Stimulated activated CD8-positive, alpha-beta memory T cell treated with anti-CD3 and anti-CD28 coated beads, Interleukin-12 subunit alpha, Interleukin-12 subunit beta, amount 100 ng/mL, for 4 hours (primary cell): ENCODE measurements at places on chromosomes 5 and 9.

DNA sequence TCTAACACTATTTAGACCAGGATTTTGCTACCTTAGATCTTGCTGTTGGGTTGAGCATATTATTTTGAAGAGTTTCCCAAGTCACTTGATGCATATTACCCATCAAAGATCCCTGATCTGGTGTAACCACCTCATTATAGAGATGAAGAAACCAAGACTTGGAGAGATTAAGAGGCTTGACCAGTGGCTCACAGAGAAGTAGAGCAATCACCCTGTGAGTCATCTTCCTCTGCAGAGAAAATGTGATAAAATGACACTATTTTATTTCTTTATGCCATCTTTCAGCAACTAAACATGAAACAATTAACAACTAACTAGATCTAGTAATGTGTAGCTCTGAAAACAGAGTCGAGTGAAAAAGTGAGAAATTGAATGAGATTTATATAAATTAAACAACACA is 76.1 kb downstream of the KIF4B start:
- no peak for DNase-seq

GRCh38 chr5:1185038-1185627 is 16.3 kb upstream of the SLC6A19 start:
- no peak for DNase-seq

DNA sequence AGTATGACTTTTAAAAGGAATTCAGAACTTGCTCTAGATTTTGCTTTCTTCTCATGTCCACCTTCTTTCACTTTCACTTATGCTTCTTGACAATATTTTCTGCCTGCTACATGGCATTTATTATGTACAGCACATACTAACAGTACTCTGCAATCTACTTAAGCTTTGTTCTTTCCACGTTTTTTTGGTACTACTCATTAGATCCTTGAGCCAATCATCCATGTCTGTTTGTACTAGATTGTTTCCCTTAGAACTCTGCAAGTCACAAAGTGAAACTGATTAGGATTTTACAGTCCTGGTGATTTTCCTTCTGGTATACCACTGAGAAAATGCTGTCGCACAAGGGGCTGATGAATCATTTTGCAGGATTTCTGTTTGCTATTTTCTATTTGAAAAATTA is 78.3 kb downstream of the PARP8 start:
- no peak for DNase-seq

GRCh38 chr5:72644296-72644695 is 137.1 kb upstream of the ZNF366 start:
- DNase-seq, result no peak

- DNase-seq, result no peak
Measured at GRCh38 chr9:114612272-114612923, 1.3 kb downstream of the TMEM268 start.

GRCh38 chr5:19044931-19045695 is 942.9 kb downstream of the CDH18 start:
- no peak for DNase-seq
